ENCODE measurements at places on chromosomes 5 and 9.

GRCh38 chr5:157143127-157143971 is 684 bp upstream of the MED7 start:
- DNase-seq = no peak

DNA sequence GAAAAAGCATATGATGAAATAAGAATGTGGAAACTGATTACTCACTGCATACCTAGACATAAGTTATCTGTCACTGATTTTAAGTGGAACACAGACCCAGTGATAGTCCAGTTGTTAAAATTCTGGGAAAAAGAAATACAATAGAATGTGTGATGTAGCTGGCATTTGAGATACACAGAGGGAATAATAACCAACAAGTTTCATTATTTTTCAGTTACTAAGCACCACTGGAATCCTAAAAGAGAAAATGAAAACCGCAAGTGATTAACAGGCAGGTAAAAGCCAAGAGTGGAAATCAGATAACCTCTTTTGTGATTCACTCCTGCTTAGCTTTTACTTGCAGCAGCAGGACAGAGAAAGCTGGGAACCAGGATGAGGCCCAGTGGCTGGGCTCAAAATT is 994.0 kb upstream of the SEMA6A start:
- DNase-seq = no peak

DNA sequence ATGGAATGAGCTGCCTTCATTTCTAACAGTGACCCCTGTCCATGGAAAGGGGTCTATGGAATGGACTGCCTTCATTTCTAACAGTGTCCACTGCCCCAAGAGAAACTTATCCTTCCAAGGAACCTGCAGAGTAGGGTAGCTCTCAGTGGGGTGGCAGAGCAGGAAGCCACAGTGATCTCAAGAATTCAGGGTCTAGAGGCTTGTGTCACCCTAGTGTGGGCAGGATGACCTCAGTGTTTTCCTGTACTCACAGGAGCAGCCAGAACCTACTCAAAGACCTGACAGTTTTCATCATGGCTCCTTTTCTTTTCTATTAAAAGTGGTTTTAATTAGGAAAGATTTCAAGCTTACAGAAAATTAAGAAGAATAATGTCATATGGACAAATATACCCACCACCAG is 27.5 kb downstream of the SEC61B start:
- DNase-seq = no peak

DNA sequence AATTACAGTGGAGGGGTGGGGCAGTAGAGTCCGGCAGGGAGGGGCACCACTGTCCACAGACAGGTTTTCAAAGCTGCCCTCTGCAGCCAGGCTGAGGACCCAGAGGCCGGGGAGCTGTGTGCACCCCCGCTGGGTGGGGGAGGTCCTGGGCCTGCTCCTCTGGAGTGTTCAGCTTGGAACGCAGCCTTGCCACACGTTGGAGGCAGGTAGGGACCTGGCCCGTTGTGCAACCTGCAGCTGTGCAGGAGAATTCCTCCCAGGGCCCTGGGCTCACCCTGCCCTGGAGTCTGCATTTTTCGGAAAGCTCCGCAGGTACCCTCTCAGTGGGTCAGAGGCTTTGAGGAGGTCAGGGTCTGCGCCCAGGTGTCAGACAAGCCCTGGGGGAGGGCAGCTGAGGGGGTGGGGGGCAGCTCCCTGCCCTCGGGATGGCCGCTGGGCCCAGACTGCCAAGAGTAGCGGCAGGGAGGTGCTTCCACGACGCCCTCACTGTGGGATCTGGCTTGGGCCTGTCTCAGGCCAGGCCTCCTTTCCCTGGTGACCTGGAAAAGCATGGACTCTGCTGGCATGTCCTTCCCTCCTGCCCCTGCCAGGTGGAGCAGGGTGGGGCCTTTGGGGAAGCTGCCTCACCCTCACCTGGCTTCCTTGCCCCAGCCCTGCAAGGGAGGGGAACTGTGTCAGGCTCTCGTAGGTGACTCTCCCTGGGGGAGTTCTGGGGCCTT is 29.5 kb downstream of the RXRA start:
- DNase-seq = no peak

GRCh38 chr9:76559286-76559685 is 100.3 kb downstream of the GCNT1 start:
- DNase-seq = no peak

- DNase-seq = no peak
Observed at GRCh38 chr9:121556580-121556979, 56.9 kb upstream of the GGTA1 start.

DNA sequence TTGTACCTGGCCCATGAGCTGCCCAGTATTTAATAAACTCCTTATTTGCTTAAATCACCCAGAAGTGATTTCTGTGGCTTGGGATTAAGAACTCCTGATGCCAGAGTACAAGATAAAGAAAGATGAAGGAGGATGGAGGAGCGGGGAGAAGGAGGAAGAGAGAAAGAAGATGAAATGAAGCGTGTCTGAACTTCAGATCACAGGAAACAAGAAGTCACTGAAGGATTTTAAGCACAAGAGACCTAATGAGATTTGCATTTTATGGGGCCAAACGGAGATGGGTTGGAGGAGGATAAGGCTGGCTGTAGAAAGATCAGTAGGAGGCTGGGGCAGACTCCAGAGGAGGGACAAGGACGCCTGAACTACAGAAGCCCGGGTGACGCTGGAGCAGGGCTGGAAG is 3.1 kb downstream of the EIF4E1B start:
- DNase-seq = no peak
